Tibial nerve (tissue), 4 donors: ENCODE measurements at places on chromosomes 4 and X. TPM values are rescaled to one million over a fixed set of nuclear protein-coding genes. Genes with fewer than 3 reads are reported as not detected.

DNA sequence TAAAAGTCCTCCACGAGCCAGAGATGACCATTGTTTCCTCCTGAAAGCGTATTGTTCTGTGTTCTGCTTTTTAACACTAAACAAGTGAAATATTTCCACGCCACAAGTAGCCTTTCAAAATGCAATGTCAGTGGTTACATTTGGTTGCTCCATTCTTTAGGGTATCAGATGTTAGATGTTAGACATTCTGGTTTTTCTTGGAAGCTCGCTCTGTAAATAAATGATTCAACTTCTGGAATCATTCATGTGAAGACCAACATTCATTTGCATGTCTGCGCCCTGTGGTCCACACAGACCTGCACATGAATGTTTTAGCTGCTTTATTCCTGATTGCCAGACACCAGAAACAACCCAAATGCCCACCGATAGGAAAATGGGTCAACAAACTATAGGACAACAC, 38.0 kb upstream of the HELT start:
- H3K27ac ChIP-seq, result no peak overlapping the region
- H3K36me3 ChIP-seq, result no peaks in the 10 kb centered on the region
- DNase-seq, result no peak
- H3K4me1 ChIP-seq, result peaks cover 7% of the 10 kb centered on the region
- H3K27me3 ChIP-seq, result no peaks in the 10 kb centered on the region
- H3K4me3 ChIP-seq, result no peak overlapping the region

- no peaks in the 10 kb centered on the region for H3K36me3 ChIP-seq
- H3K27me3 ChIP-seq, result no peaks in the 10 kb centered on the region
- H3K4me3 ChIP-seq, result no peak overlapping the region
- DNase-seq, result no peak
Observed at GRCh38 chr4:23857367-23857959, 32.4 kb downstream of the PPARGC1A start.

DNA sequence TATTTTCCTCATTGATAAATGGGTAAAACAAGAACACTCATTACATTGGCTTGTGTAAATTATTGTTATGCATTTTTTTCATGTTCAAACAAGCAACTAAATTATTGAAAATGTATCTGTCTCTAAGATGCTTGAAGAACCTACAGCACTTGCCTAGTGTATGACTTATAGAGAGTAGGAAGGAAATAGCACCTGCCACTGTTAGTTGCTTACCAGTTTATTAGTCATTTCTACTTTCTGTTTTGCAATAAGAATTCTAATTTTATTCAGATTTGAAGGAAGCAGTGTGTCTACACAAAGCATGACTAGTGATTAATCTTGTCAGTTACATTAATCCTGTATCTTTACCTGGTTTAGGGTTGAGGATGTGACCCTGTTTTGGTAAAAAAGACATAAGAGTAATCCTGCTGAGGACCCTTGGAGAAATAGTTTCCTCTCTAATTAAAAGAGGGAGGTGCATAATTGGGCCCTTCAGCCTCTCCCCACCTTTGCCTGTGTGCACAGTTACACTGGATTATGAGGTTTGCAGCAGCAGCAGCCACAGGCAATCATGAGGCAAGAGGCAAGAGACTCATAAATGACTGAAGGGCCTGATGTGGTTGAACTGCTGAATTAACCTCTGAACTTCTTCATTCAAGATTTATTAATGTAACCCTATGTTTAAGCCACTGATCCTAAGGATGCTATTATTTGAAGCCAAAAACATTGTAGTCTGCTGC, 1202.1 kb downstream of the ADGRL3 start:
- H3K4me3 ChIP-seq, result no peak overlapping the region
- DNase-seq, result no peak
- no peaks in the 10 kb centered on the region for H3K36me3 ChIP-seq
- H3K4me1 ChIP-seq, result no peaks in the 10 kb centered on the region

DNA sequence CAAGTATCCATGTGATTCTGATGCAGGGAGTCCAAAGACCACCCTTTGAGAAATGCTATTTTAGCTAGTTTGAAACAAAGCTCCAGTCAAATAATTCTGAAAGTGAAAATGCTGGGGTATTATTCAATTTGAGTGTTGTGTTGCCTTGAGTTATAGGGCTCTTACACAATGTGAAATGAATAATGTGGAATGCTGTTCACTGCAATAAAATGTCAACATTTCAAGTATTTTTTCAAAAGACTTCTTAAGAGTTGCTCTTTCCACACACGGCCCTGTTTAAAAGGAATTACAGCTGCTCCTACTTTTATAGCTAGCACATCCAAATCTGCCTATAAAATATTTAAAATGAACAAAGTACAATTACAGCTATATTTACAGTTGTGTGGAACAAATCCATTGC, 27.5 kb upstream of the PLS3 start:
- peaks cover 9% of the 10 kb centered on the region for H3K27me3 ChIP-seq
- H3K4me3 ChIP-seq, result no peak overlapping the region
- H3K27ac ChIP-seq, result peak overlapping the region; percentile 29
- H3K4me1 ChIP-seq, result no peaks in the 10 kb centered on the region

DNA sequence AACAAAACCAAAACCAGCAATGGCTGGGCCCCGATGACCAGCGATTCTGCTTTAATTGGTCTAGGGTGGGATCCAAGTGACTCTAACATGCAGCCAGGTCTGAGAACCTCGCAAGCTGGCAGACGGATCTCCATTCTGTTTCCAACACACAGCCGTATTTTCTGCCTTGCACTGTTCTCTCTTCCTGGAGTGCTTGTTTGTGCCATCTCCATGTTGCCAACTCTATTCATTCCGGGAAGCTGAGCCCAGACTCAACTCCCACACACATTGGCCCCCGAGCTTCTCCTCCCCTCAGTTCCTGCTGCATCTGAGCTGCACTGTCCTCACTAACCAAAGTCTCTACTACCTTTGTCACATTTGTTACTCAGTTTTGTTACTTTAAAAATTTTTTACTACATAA, 35.6 kb downstream of the GEMIN8 start:
- no peaks in the 10 kb centered on the region for H3K36me3 ChIP-seq
- no peaks in the 10 kb centered on the region for H3K27me3 ChIP-seq
- peaks cover 4% of the 10 kb centered on the region for H3K4me1 ChIP-seq
- no peak for DNase-seq
- no peak overlapping the region for H3K4me3 ChIP-seq

DNA sequence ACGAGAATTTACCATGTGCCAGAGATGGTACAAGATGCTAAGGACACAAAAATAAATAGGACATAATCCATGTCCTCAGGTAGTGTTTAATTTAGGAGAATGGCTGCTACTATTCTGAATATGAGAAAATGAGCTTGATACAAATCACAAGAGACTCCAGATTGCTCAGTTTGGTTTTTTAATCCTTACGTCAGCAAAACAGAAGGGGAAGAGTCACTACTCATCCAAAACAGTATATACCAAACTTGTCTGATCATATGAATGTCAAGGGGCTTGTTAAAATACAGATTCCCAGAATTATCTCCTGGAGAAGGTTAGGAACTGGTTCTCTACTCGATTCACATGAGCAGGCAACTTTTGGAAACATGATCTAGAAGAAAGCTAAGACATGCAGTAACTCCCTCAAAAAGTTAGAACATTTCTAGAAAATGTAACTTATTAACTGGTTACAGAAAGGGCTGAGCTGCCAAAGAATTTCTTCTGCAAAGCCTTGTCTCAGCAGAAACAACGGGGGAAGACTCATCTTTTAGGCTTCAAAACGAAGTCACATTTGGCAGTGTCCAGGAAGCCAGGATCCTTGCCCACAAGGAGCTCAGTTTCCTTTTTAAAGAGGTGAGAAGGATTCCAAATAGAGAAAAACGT, 3.4 kb downstream of the AIFM1 start:
- H3K27ac ChIP-seq, result no peak overlapping the region
- no peaks in the 10 kb centered on the region for H3K27me3 ChIP-seq
- no peaks in the 10 kb centered on the region for H3K36me3 ChIP-seq
- H3K4me3 ChIP-seq, result no peak overlapping the region
- no peak for DNase-seq

DNA sequence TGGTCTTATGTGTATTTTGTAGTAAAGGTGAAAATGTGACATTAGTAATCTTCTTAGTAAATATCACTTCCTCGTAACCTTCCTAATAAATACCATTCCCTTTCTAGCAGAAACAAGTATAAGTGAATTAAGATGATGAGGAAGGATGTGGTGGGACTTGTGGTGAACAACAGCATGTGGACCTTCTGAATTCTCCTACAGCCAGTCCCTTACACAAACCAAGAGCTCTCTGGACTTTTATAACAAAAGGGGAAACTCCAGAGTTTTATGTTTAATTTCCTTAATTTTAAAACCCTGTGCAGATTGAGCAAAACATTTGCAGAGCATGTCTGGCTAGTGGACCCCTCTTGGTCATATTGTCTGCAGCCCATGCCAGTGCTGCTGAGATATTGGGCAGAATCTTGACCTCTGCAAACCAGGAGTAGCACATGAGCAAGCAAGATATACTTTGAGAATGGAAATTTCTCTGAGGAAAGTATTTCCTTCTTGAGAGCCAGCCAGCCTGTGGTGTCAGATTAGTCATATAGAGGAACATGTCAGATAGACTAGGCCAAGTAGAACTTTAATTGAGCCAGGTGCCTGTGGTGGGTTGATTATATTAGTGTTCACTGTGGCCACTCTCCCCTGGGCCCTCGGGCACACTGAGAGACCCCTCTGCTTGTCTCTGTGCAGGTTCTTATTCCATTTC, 328.2 kb downstream of the DKK2 start:
- H3K4me3 ChIP-seq, result no peak overlapping the region
- H3K36me3 ChIP-seq, result no peaks in the 10 kb centered on the region
- no peaks in the 10 kb centered on the region for H3K4me1 ChIP-seq
- no peaks in the 10 kb centered on the region for H3K27me3 ChIP-seq
- H3K27ac ChIP-seq, result no peak overlapping the region
- no peak for DNase-seq

- no peaks in the 10 kb centered on the region for H3K4me1 ChIP-seq
- no peak overlapping the region for H3K27ac ChIP-seq
- no peak overlapping the region for H3K4me3 ChIP-seq
- H3K27me3 ChIP-seq, result no peaks in the 10 kb centered on the region
Observed at GRCh38 chr4:143084566-143084965, 100.2 kb upstream of the USP38 start.

DNA sequence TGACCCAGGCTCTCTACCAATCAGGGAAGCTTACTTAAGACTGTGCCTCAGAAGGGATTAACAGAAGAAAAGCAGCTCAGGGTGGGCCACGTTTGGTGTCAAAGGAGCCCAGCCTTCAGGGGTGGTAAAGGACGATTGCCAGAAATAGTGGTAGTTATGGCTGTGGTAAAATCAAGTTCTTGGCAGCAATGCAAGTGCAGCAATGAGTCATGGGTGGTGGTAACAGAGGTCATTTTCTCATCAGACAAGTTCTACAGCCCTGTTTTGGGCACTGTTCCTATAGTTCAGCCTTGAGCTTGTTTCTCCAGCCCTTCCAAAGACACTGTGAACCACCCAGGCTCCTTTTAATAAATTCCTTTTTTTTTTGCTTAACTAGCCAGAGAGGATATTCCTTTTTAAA, 120.3 kb downstream of the EFHC2 start:
- H3K4me3 ChIP-seq, result no peak overlapping the region
- no peak overlapping the region for H3K27ac ChIP-seq
- H3K4me1 ChIP-seq, result no peaks in the 10 kb centered on the region
- peaks cover 5% of the 10 kb centered on the region for H3K27me3 ChIP-seq
- H3K36me3 ChIP-seq, result no peaks in the 10 kb centered on the region

GRCh38 chr4:161894493-161895167, 269.2 kb downstream of the FSTL5 start:
- no peak overlapping the region for H3K4me3 ChIP-seq
- no peak for DNase-seq
- H3K4me1 ChIP-seq, result no peaks in the 10 kb centered on the region
- H3K27ac ChIP-seq, result no peak overlapping the region
- H3K27me3 ChIP-seq, result no peaks in the 10 kb centered on the region

GRCh38 chr4:41504167-41504818, 33.7 kb upstream of the LIMCH1 start:
- no peaks in the 10 kb centered on the region for H3K27me3 ChIP-seq
- H3K4me1 ChIP-seq, result no peaks in the 10 kb centered on the region
- H3K4me3 ChIP-seq, result no peak overlapping the region
- DNase-seq, result no peak
- H3K36me3 ChIP-seq, result no peaks in the 10 kb centered on the region

DNA sequence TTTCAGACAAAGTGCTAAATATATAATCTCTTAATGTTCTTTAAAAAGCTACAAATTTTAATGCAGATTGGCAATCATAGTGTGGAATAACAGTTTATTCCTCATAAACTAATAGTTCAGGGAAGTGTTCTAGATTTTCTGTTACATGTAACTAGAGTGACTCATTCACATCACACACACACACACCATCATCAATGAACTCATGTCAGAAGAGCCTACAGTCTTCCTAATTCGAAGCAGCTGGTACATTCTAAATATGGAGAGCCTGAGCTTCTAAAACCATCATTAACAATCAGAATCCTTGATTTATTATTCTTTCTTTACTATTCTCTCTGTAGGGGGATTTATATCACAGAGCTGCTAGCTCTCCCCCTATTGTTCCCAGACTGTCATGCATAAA, 49.6 kb downstream of the DKK2 start:
- H3K27me3 ChIP-seq, result no peaks in the 10 kb centered on the region
- H3K36me3 ChIP-seq, result no peaks in the 10 kb centered on the region
- H3K4me1 ChIP-seq, result no peaks in the 10 kb centered on the region
- no peak overlapping the region for H3K4me3 ChIP-seq

DNA sequence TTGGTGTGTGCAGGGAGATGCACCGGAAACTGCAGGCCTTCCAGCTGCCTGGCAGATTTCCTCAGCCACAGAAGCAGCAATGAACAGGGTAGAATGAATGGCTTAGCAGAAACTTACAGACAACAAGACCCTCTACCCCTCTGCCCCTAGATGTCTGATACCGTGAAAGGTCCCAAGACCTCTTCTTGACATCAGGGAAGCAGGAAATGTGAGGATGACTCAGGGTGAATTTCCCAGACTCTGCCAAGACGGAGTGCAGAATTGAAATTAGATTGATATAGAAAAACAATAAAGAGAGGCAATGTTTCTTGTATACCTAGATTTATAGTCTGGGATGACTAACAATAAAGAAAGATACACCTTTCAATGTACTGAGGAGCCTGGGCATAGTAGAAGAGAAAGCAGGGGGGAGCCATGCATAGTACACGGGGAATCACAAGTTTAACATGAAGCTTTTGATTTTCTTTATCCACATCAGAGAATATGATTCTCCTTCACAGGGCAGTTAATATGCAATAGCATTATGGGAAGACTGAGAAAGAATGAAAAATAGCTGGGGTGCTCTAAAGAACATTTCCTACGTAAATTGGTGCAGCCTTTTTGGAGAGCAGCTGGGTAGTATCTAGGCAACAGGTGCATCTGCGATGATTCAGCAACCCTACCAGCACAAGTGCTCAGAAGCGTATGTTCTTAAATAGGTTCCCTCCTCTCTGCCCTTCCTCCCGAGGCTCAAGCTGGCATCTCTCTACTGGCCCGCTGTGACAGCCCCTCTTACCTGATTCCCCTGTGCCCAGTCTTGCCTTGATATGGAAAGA, 18.3 kb upstream of the CXCR3 start:
- no peak overlapping the region for H3K4me3 ChIP-seq
- H3K27me3 ChIP-seq, result no peaks in the 10 kb centered on the region
- H3K36me3 ChIP-seq, result no peaks in the 10 kb centered on the region
- no peak overlapping the region for H3K27ac ChIP-seq
- DNase-seq, result no peak
- H3K4me1 ChIP-seq, result no peaks in the 10 kb centered on the region

The TEX11 gene
- not detected for total RNA-seq

The TMEM35A gene
- 2.7 TPM for total RNA-seq

The HELT gene
- total RNA-seq, result not detected

The BANK1 gene
- total RNA-seq, result 6.3 TPM
